Mucosa of descending colon (tissue), 3 donors: ENCODE measurements at places on chromosomes 16 and 17. TPM values are rescaled to one million over a fixed set of nuclear protein-coding genes. Genes with fewer than 3 reads are reported as not detected.
A peak's percentile ranks its signal among the peaks of the same experiment; 100 is the strongest.

DNA sequence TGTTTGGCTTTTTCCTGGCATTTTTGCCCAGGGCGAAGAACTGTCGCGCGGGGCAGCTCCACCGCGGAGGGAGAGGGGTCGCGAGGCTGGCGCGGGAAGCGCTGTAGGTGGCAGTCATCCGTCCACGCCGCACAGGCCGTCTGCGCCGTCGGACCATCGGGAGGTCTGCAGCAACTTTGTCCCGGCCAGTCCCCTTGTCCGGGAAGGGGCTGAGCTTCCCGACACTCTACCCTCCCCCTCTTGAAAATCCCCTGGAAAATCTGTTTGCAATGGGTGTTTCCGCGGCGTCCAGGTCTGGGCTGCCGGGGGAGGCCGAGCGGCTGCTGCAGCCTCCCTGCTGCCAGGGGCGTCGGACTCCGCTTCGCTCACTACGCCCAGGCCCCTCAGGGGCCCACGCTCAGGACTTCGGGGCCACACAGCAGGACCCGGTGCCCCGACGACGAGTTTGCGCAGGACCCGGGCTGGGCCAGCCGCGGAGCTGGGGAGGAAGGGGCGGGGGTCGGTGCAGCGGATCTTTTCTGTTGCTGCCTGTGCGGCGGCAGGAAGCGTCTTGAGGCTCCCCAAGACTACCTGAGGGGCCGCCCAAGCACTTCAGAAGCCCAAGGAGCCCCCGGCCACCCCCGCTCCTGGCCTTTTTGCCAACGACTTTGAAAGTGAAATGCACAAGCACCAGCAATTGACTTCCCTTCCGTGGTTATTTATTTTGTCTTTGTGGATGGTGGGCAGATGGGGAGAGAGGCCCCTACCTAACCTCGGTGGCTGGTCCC is 2.3 kb upstream of the CBX4 start:
- DNase-seq: no peak

DNA sequence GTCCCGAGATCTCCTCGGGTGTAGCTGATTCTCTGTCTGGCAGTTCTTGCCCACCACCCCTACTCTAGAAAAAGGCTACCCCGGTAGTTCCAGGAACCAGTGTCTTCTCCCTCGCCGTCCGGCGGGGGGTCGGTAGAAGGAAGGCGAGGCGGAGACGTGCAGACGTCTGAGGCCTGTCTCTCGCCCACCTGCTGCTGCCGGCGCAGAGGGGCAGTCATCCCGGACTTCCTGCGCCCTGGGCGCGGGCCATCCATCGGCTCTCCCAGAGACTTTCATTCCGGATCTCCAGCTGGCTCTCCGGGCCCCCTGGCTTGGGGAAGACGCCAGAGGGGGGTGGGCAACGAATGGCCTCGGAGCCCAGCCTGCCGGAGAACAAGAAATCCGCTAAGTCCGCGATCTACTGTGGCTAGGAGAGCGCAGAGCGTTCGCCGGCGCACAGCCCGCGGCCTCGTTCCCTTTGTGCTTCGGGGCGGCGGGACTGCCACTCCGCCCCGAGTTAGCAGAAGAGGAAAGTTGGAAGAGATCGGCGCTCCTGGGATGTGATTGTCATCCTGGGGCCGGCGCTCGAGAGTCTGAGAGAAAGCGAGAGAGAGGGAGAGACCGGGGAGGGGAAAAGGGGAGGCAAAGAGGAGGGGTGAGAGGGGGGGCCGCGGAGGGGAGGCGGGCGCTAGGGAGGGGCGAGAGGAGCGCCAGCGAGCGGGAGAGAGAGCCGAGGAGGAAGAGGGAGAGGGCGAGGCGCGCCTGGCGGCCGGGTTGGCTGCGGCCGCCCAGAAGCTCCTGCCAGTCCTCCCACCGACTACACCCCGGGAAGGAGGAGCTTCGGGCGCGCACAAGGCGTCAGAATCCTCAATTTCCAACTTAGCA is at the start of gene IRX5:
Gene IRX5 (plus strand): TSS at position 861 of the 864 bp plus-strand sequence. CDS start 334 bp downstream, outside the sequence.
- DNase-seq: peak; percentile 80

Gene LPO
- not detected for total RNA-seq

DNA sequence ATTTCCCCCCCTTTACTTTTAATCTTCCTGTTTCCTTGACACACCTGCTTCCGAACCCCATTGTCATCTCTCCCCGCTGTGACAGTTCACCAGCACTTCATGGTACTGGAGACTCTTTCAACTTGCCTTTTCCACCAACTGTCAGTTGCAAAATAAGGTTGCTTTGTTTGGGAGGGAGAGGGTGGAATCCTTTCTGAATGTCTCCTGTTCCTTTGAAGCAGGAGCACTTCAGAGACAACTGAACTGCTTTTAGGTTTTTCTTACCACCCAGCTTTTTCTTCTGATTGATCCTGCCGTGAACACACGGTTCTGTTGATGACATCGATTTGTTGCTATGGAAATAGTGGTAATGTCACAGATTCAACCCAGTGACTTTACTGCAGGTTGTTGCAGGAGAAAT is 42.0 kb downstream of the RPA1 start:
- no peak for DNase-seq

Gene MAPT
- 0.72 TPM for total RNA-seq

DNA sequence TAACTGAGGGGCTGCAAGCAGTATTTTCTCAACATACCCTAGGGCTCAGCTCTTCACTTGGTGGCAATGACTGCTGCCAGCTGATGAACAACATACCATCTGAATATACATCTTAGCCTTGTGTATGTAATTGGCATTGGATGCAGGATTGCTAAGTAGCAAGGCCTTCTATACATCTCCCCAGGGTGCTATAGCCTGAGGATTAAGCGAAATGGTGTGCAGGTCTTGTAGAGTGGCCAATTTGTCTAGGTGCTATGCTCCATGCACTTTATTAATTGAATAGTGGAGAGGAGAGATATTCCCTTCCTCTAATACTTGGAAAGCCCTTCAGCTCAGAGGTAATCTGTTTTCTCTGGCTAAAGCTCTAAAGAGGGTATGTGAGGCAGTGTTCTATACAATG is 71.9 kb downstream of the KIF2B start:
- no peak for DNase-seq

GRCh38 chr16:49458656-49459445 is 85.2 kb downstream of the C16orf78 start:
- no peak for DNase-seq

Gene ZNF205
- total RNA-seq: 10.2 TPM

DNA sequence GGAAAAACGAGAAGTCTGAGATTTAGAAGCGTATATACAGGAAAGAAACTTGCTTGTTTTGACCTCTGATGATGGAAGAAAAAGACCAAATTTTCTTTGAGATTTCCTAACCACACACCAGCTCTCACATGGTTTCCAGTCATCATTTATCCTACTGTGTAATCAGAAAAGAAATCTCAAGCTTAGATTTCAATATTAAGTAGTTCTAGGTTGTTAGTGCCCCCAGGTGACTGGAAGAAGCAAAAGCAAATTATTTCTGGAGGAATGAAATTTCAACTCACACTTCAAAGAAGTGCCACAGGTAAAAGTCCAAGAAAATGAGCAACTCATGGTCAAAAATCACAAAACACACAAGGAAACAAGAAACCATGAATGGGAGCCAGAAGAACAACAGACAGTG is 51.8 kb upstream of the KDM6B start:
- DNase-seq: no peak

DNA sequence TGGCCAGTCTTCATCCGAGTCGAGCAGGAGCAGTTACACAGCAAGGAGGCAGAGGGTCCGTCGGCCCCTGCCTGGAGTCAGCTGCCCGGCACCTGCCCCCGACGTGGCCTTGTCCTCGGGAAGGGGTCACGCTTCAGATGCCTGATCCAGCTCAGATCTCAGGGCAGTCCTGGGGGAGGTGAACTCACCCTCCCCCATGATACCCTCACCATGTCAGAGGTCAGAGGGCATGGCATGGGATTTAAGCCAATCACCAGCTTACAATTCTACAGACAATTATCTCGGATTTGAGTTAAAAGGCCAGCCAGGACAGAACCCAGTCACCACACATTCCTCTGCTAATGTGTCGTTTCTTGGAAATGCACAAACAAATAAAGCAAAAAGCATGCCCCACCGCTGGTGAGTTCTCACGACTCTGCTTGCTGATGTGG is 211.3 kb downstream of the FOXL1 start:
- DNase-seq: no peak

Gene KRT31
- not detected for total RNA-seq

DNA sequence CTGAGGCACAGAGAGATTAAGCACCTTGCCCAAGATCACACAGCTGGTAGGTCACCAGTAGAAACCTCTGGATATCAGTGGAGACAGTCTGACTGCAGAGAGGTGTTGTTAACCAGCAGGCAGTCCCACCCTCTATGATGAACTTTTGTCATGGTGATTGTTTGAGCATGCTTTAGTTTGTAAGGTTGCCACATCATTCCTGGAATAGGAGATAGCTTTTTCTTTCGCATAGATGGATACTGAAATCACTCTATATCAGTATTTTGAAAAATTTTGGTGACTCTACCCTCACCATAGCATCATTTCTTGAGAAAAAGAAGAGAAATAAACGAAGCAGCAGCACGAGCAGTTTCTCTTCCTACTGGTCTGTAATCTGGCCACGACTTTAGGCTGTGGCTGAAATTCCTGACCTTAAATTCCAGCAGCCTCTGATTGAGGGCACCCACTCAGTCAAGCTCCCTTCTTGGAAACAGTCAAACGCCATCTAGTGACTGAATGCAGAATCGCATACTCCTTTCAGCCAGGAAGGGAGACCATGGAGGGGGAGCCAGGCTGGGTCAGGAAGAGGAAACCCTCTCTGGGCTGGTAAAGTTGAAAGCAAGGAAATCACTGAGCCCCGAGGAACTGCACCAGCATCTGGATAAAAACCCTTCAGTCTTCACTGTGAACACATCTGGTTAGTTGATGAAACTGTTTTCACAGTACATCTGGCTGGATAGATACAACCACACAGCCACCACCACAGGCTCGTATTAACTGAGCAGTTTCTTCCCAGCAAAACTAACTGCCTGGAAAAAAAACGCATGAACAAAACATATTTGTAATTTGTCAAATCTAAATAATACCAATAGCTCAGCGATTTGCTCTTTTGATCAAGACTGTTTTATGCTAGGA is 108.5 kb upstream of the XYLT1 start:
- no peak for DNase-seq

- no peak for DNase-seq
Measured at GRCh38 chr16:88924834-88925539, 52.0 kb downstream of the CBFA2T3 start.

Gene TERB1
- 0.28 TPM for total RNA-seq

Gene SLC16A5
- total RNA-seq: 26.4 TPM

Gene RAC3
- 6.2 TPM for total RNA-seq

GRCh38 chr17:67289181-67289876 is 44.3 kb upstream of the HELZ start:
- DNase-seq: peak; percentile 40

- DNase-seq: no peak
Measured at GRCh38 chr17:35001549-35001948, 21.2 kb downstream of the LIG3 start.

Gene SLC13A2
- total RNA-seq: 17.1 TPM

Gene C16orf87
- 5.4 TPM for total RNA-seq

- peak; percentile 100 for DNase-seq
Measured at GRCh38 chr16:4846901-4847773, at the start of the genes GLYR1 and UBN1. Gene GLYR1, minus strand, starts transcription at chr16:4847288. Its CDS starts 23 bp downstream, at chr16:4847265. Gene UBN1, plus strand, starts transcription at chr16:4847481. Its CDS starts 5,437 bp downstream, at chr16:4852918.

- DNase-seq: no peak
Measured at GRCh38 chr17:63821804-63822203, 5.4 kb upstream of the PSMC5 start.

DNA sequence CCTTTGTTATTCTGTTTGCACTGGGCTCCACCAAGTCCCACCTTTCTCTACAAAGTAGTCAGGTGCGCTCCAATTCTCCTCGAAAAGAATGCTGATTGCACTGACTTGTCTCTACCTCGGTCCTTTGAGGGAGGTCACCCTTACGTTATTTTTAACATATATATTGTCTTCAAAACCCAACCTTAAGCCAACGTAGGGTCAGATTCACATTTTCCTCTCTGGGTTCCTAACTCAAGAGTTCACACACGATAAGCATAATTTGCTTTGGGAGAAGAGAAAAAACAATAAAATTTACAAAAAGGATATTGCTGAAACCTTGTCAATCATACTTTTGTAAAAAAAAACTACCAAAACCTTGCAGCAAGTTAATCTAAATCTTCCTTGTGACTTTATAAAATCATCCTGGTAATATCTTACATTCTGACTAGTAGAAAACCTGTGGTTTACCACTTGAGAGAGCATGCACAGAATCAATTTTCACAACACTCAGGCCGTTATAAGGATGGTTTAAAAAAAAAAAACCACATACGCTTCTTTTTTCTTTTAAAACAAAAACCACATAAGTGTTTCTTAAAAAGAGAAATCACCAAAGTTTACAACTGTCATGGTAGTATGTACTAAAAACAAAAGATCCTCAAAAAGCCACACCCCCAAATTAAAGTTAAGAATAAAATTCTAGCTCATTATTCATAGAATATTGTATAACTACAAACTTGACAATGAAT is 72.2 kb upstream of the TRAP1 start:
- no peak for DNase-seq

GRCh38 chr16:78762222-78762621 is 662.8 kb downstream of the WWOX start:
- DNase-seq: no peak

Gene CHAD
- 15.3 TPM for total RNA-seq

GRCh38 chr17:19613979-19614378 is 34.6 kb upstream of the ALDH3A2 start:
- no peak for DNase-seq

GRCh38 chr17:45409659-45410076 is 23.0 kb downstream of the ARHGAP27 start:
- DNase-seq: no peak

DNA sequence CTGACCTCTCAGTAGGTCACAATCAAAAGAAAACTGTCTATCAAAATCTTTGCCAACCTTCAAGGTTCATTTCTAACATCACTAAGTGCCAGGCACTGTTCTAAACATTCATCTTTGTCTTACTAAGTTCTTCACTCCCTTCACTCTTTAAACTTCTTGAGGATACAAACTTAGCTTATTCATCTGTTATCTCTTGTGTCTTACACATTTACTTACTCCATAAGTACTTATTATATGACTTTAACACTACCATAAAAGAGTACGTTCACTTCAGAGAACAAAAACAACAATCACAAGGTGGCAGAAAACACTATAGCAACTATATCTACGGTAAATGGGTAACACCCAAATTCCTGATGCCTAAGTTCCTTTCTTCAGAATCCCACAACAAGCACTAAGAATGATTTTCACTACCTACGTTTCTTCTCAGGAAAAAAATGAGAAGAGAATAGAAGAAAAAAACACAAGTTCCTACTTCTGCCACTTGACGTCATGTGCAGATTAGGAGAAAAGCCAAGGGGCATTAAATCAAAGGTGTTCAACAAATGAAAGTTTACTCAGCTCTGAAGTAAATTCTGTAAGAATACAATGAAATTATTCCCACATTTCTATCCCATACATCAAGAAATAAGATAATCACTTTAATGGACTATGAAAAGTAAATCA is 29.2 kb downstream of the KANSL1 start:
- DNase-seq: no peak

DNA sequence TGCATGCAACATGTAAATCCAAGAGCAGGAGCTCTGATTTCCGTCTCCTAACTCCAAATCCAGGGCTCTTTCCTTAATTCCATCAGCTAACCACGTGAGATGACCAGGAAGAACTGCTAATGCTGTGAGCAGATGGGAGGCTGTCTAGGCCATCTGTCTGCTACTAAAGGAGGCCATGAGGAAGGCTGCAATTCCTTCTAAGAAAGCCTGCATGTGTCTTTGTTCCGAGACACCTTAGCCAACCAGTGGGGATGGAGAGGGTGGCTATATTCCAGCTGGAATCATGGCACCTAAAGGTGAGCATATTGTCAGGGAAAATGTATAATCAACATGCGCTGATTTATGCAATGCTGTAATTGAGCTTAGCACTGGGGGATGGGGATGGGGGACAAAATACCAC is 267.2 kb upstream of the CDH5 start:
- no peak for DNase-seq

Gene SEC14L1
- 24.5 TPM for total RNA-seq
